ENCODE measurements at places on chromosomes 7 and 10.

- DNase-seq: no peak
Observed at GRCh38 chr7:108723381-108723814, 153.7 kb downstream of the DNAJB9 start.

GRCh38 chr10:1576467-1577372 lies 160.6 kb downstream of the ADARB2 start:
- no peak for DNase-seq

GRCh38 chr10:36556468-36556867 lies 568.9 kb upstream of the ANKRD30A start:
- DNase-seq: no peak

DNA sequence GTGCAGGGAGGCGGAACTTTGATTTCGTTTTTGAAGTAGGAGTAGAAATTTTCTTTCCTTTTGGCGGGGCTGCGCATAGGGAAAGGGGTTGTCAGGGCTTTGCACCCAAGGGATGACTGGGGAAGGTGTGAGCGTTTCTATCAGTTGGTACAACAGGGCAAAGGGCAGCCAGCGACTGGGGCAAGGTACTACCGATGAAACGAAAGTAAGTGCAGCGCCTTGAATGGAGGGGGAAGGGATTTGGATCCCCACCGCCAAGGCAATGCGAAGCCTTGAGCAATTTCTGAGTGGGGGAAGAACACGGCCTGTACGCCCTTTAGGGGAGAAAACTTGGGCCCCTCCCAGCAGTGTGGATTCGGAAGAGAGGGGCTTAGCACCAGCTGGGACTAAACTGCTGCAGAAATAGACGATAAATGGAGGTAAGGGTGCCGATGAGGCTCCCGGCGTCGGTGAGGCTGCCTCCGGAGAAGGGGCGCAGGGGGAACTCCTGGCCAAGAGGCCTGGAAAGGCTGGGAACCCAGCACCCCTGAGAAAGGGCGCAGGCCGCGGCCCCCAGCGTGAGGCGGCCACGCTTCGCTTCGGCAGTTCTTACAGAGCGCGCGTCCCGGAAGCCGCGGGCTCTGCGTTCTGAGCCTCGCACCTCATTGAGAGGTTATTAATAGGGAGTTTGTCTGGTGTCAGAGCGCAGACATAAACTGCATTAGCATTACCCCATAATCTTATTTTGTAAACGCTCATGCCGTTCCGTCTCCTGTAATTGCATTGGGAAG lies 10.0 kb upstream of the TLX1 start:
- peak; percentile 90 for DNase-seq

- no peak for DNase-seq
Observed at GRCh38 chr10:95547791-95548435, 13.3 kb downstream of the SORBS1 start.

GRCh38 chr10:63466144-63466935 lies 563 bp upstream of the JMJD1C start:
- no peak for DNase-seq

DNA sequence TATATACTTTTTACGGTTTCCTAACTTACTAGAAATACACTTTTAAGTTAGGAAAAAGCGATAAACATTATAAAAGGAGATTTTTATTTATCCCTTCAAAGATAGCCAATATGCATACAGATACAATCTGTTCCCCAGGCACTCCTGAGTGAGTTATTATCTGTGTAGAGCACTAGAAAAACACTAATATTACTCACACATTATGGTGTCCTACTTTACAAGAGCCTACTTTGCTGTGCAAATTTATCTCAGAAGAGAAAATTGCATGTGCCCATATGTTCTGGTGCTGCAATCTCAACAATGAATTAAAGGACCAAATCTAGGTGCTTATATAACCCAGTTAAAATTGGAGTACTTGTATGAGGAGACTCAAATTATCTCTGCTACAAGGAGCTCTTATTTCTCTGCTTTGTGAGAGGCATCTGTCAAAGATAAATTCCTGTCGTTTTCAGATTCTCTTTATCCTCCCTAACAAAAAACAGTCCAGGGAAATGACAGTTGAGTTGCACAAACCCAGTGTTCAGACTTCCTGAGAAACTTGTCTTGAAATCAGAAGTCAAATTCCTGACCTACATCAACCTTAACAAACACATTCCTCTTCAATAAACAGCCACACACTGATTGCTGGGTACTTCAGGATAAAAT lies 28.9 kb downstream of the CPA1 start:
- no peak for DNase-seq

GRCh38 chr7:17374654-17375053 lies 76.2 kb downstream of the AHR start:
- DNase-seq: no peak

DNA sequence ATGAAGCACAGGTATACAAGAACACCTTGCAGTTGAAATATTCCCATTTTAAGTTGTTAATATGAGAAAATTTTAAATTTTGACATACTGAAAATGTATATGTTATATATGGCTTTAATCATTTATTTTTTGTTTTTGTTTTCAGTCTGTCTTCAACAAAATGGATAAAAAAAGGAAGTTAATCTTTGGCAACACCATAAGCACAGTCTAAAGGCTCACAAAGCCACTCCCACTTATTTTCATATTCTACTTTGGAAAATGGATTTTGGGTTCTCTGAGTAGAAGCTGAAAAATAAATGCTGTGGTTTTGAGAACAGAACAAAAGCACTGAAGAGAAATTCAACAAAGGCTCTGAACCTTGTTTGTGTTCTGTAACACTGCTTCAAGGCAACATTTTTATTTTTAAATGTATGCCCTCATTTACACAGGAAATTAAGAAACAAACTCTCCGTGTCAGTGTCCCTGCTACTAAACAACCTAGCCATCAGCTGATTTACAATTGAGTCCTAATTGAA lies 81.3 kb upstream of the LRRN3 start:
- DNase-seq: no peak

GRCh38 chr7:116447436-116447835 lies 52.1 kb upstream of the CAV2 start:
- DNase-seq: no peak

- no peak for DNase-seq
Observed at GRCh38 chr10:17712717-17713471, 39.1 kb upstream of the TMEM236 start.

Measured in large intestine (tissue), 12 donors.